NCI-H1694 treated with DMSO at 0.1 percent for 48 hours (cell line): ENCODE measurements at places on chromosomes 4 and X.

DNA sequence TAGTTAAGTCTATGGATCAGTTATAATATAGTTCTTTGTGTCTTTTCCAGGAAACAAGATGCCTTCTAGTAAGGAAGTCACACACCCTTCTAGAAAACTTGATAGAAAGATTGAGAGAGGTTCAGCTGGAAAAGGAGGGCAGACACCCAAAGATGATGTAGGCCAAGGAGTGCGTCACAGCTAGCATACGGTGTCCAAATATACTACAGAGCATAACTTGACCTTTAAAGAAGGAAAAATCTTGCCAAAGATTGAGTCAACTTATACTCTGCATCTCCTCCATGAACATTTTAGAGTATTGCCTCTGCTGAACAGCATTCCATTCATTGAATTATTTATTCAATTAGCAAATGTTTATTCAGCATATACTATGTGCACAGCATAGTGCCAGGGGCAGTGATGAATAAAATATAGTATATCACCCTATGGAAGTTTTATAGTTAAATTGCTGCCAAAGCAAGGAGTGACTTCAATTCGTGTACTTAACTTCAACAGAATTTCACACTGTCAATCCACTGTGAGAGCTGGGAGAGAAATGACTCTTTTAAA lies 51.9 kb upstream of the SLC6A14 start:
- no peak for DNase-seq

DNA sequence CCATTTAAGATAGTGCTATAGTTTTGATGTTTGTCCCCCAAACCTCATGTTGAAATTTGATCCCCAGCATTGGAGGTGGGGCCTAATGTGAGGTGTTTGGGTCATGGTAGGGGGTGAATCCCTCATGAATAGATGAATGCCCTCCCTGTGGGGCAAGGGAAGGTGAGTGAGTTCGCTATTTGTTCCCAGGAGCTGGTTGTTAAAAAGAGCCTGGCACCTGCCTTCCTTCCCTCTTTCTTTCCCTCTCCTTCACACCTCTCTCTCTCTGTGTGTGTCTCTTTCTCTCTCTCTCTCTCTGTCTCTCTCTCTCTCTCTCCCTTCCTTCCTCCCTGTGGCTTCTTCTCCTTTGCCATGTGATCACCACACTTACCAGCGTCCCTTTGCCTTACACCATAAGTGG lies 160.7 kb downstream of the AASDH start:
- no peak for DNase-seq

DNA sequence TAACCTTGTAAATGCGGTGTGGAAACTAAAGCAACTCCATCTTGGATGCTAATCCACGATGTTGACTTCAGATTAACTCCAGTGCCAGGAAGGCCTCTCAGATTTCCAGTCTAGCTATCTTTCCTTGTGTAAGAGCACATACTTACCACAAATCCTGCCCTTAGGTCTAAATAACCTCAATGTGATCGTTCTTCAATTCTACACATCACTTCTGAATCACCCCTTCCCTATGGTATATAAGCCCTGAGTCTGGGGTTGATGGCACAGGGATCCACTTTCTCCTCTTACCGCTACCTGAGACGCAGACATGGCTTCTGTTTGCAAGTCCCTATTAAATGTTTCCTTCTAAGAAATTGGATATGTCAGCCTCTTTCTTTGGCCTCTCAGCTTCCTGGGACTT lies 17.5 kb upstream of the ZNF41 start:
- no peak for DNase-seq

- no peak for DNase-seq
These were observed 118.8 kb downstream of the ARHGAP6 start for GRCh38 chrX:11546917-11547316.

DNA sequence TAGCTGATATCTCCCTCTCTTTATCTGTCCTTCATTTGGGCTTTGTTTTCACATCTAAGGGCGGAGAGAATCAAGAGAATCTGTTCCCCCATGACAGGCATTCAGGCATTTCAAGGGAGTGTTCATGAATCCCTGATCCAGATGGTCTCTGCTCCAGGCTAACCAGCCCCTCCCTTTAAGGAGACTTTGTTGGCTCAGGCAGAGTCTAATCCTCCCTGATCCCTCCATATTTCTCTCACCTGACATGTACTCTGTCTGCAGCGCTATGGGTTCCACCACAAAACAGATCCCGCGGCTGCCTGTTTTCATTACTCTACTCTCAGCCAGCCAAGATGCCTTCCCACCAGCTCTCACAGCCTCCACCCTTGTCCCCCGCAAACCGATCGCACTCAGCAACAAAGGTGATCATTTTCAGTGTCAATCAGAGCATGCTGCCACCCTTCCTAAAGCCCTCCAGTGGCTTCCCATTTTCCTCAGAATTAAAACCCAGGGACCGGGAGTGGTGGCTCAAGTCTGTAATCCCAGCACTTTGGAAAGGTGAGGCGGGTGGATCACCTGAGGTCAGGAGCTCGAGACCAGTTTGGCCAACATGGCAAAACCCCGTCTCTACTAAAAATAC lies 30.3 kb upstream of the SLC2A9 start:
- no peak for DNase-seq

GRCh38 chr4:180947425-180947824 lies 1295.8 kb upstream of the TENM3 start:
- DNase-seq = no peak

DNA sequence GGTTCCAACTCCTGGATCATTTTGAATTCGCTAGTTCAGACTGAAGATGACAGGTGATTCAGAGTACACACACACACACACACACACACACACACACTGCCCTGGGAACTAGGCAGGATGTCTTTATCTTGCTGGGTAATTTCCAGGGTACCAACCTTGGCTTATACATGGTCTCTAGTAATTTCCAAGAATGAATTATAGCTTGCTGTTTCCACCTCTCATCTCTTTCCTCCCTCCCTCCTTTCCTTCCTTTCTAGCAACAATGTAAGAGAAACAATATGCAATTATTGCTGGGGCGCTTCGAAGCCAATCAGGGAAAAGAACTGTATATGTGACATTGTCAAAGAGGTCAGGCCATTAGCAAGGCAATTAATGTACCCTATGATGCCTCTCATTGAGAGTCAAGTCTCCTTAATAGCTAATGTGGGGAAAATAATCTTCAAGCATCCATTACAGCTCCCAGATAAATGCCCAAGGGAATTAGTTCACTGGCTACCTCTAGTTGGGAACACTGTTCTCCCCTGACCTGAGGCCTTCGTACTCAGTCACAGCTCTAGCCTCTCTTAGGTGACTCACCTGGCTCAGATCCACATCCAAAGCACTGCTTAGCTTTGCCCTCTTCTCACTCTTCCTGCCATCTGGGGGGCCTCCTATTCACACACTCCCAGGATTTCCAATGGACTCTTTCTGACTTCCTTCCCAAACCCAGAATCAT lies 311.5 kb downstream of the PPP1R2C start:
- DNase-seq = no peak
